ENCODE measurements at places on chromosomes 5 and 9.
A peak's percentile ranks its signal among the peaks of the same experiment; 100 is the strongest.

DNA sequence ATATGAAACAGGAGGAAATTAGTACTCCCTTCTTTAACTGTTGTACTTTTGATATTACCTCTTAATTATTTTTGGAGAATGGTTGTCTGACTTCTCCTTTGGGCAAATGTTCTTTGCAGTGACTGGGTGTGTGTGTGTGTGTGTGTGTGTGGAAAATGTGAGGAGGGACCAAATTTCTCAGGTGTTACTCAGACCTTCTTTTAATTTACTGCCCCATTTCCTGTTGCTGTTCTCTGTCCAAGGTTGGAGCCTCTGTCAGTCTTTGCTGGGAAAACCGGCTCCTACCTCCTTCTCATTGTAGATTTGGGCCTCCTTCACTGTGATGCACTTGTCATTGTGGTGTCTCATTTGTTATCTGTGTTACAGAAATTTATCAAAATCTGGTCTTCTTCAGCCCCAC is 68.4 kb downstream of the PBX3 start:
- H3K36me3 ChIP-seq: no peaks in the 10 kb centered on the region
- H3K27me3 ChIP-seq: no peaks in the 10 kb centered on the region
- no peak overlapping the region for H3K4me3 ChIP-seq
- H3K4me1 ChIP-seq: no peaks in the 10 kb centered on the region

GRCh38 chr5:135218486-135218755 is 180.6 kb downstream of the MACROH2A1 start:
- no peak for DNase-seq
- H3K36me3 ChIP-seq: no peaks in the 10 kb centered on the region

DNA sequence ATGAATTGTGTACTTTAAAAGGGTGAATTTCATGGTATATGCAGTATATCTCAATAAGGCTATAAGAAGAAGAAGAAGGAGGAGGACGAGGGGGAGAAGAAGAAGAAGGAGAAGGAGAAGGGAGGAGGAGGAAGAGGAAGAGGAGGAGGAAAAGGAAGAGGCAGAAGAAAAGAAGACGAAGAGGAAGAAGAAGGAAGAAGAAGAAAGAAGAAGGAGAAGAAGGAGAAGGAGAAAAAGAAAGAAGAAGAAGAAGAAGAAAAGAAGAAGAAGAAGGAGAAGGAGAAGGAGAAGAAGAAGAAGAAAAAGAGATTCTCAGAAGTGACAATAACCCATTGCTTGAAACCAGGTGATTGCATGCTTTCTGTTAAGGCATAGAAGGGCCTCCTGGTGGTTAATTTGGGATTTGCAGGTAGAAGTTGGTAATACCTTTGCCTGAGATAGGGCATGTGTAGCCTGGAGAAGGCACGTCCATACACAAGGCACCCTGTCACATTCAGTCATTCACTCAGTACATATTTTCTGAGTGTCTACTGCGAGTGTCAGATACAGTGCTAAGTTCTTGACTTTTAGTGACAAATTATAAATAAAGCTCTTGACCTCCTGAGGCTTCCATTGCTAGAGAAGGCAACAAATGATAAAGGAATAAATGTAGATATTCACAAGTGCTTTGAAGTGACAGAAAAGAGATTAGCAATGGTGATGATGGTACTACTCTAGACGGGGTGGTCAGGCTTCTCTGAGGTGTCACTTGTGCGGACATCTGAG is 231.3 kb downstream of the NPR3 start:
- no peaks in the 10 kb centered on the region for H3K4me1 ChIP-seq
- H3K36me3 ChIP-seq: no peaks in the 10 kb centered on the region
- DNase-seq: peak; percentile 37
- H3K27me3 ChIP-seq: no peaks in the 10 kb centered on the region

GRCh38 chr9:27453860-27454553 is 70.1 kb upstream of the IFNK start:
- H3K4me1 ChIP-seq: no peaks in the 10 kb centered on the region
- no peak overlapping the region for H3K4me3 ChIP-seq
- H3K27ac ChIP-seq: no peak overlapping the region
- no peaks in the 10 kb centered on the region for H3K27me3 ChIP-seq

- 0 out of 2 replicates have a peak, but pooled peaks cover 2% of the 10 kb centered on the region for H3K4me1 ChIP-seq
- no peak overlapping the region for H3K27ac ChIP-seq
- no peak overlapping the region for H3K4me3 ChIP-seq
- DNase-seq: no peak
- no peaks in the 10 kb centered on the region for H3K27me3 ChIP-seq
These were observed 8.4 kb upstream of the SPATA31E1 start for GRCh38 chr9:87874304-87874623.

DNA sequence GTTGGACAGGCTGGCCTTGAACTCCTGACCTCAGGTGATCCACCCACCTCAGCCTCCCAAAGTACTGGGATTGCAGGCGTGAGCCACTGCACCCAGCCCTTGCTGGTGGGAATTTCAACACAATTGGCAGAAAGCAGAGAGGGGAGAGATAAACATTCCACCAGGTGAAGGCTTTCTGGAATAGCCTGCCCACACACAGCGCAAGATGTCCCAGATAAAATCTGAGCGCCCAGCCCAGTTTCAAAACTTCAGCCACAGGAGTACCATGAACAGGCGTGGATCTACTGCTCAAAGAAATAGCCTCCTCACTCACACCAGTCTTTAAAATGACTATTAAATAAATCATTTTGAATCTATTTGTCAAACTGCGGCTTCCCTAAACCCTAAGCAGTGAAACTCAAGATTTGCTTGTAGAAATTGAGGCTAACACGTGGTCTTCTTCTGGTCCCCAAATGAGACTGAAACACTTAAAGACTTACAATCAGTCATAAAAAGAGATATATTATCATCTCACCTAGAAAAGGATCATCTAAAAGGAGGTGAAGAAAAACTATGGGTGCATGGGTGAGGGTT is 34.7 kb downstream of the CAPSL start:
- no peaks in the 10 kb centered on the region for H3K27me3 ChIP-seq
- H3K4me3 ChIP-seq: no peak overlapping the region
- no peak overlapping the region for H3K27ac ChIP-seq
- no peaks in the 10 kb centered on the region for H3K4me1 ChIP-seq
- no peaks in the 10 kb centered on the region for H3K36me3 ChIP-seq
- no peak for DNase-seq

GRCh38 chr5:37888476-37888875 is 48.6 kb upstream of the GDNF start:
- no peak overlapping the region for H3K27ac ChIP-seq
- H3K4me3 ChIP-seq: no peak overlapping the region
- no peaks in the 10 kb centered on the region for H3K36me3 ChIP-seq
- H3K4me1 ChIP-seq: no peaks in the 10 kb centered on the region
- no peak for DNase-seq

GRCh38 chr5:624951-625230 is 12.8 kb downstream of the CEP72 start:
- no peak overlapping the region for H3K27ac ChIP-seq
- H3K27me3 ChIP-seq: no peaks in the 10 kb centered on the region
- no peak overlapping the region for H3K4me3 ChIP-seq
- H3K4me1 ChIP-seq: no peaks in the 10 kb centered on the region

GRCh38 chr5:74648835-74649293 is 8.3 kb upstream of the ENC1 start:
- no peaks in the 10 kb centered on the region for H3K27me3 ChIP-seq
- H3K4me3 ChIP-seq: no peak overlapping the region
- H3K27ac ChIP-seq: no peak overlapping the region
- DNase-seq: no peak

- no peak overlapping the region for H3K4me3 ChIP-seq
- H3K36me3 ChIP-seq: no peaks in the 10 kb centered on the region
- H3K4me1 ChIP-seq: no peaks in the 10 kb centered on the region
- no peak overlapping the region for H3K27ac ChIP-seq
- DNase-seq: no peak
These were observed 50.6 kb downstream of the DEPDC1B start for GRCh38 chr5:60649288-60649917.
